Fibroblast of skin of scalp (primary cell): ENCODE measurements at places on chromosomes 1 and 21.

- no peak for DNase-seq
Measured at GRCh38 chr1:203507759-203508158, 13.8 kb downstream of the OPTC start.

GRCh38 chr1:19768353-19769210, 31.1 kb downstream of the TMCO4 start:
- DNase-seq = peak; percentile 69

- no peak for DNase-seq
Measured at GRCh38 chr1:173171152-173171551, 36.0 kb downstream of the TNFSF4 start.

DNA sequence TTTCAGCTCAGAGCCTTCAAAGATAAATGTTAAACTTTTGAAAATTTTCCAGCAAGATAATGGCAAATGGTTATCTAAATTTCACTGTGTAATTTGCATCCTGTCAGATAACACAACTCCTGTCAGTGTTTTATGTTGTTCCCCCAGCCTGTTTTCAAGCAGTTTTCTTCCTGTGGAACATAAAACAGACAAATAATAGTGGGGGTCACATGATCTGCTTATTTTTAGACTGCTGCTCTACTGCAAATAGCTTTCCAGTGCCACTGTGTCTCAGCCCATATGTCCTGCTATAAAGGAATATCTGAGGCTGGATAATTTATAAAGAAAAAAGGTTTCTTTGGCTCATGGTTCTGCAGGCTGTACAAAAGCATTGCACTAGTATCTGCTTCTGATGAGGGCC, 32.2 kb downstream of the FMO3 start:
- no peak for DNase-seq

DNA sequence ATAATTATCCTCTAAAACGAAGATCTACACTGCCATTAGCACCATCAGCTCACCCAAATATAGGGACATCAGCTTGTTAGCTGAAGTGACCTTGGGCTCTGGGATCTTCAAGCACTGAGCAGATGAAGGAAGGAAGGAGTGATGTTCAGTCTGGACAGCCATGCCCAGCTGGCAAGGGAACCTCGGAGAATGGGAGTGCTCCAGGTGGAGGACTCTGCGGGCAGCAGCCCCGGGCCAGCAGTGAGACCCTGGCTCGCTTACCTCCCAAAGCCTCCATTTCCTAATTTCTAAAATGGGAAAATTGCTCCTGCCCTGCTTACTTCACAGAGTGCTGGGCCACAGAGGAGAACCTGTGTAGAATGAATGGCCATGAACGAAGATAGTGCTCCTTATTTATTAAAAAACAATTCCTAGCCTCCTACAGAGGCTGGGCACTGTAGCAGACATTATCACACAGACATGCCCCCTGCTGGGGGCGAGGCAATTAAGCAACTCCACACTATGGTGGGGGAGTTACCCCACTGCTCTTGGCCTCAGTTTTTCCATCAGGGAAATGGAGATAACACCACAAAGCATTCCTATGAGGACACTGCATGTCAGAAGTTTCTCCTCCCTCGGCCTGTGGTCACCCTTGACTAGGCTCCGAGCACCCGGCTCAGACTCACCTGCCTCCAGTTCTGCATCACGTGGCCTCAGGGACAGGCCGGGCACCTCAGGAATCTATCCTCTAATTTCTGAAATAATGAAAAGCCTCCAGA, 117.6 kb downstream of the KCNN3 start:
- DNase-seq = no peak

DNA sequence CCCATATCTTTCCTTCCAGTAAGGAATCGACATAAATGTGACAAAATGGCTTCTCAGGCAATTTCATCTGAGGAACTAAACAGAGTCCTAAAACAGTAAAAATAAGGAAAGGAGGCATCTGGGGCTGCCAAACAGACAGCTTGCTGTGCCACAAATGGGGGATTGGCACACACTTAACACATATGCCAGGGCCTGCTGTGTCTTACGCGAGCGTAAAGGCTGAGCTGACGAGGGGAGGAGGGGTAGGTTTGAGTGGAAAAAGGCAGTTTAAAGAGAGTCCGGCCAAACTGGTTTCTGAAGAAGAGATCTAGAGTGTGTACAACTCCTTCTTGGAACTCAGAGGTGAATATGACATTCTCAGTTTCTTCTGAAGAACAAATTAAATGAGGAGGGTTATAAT, 244.1 kb upstream of the MAP1LC3C start:
- DNase-seq = no peak

DNA sequence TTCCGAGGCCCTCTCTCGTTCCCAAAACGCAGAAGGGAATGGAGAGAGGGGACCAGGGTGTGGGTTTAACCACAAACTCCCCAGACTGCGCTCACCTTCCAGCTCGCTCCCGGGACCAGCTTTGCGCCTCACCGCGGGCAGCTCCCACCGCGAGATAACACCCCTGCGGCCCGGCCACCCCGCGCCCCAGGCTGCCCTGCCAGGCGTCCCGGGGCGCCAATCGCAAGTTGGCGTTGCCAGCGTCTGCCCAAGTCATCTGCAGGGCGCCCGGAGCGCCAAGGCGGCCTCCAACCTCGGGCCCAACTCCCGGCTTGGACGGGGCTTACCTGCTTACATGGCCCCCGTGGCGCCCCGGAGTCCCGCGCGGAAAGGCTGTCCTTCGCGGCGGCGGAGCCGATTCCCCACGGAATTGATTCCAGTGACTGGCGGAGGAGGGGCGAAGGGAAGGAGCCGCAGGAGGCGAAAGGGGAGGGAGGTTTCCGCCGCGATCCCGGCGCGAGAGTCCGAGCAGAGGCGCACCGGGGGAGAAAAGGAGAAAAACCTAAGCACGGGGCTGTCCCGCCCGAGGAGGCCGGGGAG, 456 bp downstream of the PTPN14 start:
- no peak for DNase-seq

DNA sequence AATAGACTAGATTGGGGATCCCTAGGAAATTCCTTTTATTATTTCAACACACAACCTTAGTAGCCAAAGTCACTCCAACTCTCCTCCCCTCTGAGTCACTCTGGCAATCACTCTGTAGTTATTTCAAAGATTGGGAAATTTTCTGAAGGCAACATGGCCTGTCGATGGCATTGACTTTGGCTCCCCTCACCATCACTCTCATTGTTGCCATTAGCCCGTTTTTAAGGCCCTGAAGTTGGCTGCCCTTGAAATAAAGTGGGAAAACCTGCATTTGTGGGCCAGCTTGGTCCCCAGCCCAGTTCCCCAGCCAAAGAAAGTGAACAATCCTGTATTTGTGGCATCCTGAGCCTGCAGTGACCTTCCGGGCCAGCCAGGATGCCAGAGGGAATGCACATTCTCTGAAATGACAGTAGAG, 52.5 kb downstream of the CDC7 start:
- DNase-seq = peak; percentile 74

DNA sequence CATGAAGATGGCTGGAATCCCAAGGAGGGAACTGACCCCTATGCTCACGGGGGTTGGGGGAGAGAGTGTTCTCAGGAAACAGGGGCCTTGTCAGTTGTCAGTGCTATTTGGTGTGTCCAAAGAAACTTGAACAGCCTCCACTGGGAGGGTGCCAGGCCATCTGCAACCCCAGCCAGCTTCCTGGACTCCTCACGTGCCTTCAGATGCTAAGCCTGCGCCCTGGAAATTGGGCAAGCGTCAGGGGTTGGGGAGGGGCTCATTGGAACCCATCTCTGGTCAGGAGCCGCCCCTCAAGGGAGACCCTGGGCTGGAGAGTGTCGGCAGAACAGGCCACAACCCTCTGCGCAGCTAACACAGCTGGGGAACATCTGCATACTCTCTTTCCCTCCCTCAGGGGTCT, 13.1 kb upstream of the LHX4 start:
- no peak for DNase-seq

DNA sequence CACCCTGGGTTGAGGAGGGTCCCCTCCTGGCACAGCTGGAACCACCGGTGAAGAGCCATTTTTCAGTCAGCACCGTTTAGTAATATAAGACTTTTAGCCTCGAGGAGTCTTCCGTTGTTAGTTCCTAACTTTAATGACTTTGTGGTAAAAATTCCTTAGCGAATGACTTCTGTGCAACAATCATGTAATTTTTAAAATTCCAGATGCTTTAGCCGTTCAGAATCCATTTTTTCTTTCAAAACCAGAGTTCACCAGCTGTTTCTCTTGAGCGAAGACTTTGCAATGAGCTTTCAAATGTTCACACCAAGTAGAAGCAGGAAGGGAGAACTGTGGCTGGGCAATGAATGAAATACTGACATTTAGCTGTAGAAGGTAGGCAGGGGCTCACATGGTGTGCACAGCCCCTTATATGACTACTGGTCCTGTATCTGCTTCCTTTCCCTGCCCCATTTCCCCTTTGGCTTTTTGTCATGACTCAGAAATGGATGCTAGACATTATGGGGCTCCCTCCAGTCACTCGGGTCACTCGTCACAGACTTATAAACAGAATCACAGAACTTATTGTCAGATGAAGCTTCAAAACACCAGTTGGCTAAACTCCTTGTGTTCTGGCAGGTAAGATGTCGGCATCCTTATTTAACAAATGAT, 4.1 kb downstream of the DISC1 start:
- peak; percentile 79 for DNase-seq

GRCh38 chr1:116994411-116994810, 7.1 kb upstream of the CD101 start:
- no peak for DNase-seq

GRCh38 chr1:206582537-206582936, 29.7 kb downstream of the EIF2D start:
- DNase-seq = no peak

DNA sequence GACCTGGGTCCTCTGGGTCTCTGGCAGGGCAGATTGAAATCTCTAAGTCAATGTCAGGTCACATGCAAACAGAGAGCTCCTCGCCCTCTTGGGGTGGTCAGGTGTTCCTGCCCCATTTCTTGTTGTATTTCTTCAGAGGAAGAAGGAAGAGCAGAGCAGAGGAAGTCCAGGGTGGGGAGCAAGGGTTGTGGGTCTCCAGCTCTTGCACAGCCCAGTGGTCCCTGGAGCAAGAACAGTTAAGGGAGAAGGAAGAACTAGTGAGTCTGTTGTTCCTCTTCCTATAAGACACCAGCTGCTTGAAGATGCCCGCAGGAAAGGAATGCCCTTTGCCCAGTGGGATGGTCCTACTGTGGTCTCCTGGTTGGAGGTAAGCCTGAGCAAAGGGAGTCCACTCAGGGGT, 26.3 kb downstream of the MYOG start:
- no peak for DNase-seq
